ENCODE measurements at places on chromosomes 12 and 14. TPM values are rescaled to one million over a fixed set of nuclear protein-coding genes. Genes with fewer than 3 reads are reported as not detected.

Gene RNFT2
- total RNA-seq = 4.1 TPM

Gene TAS2R10
- total RNA-seq = 0.87 TPM

Gene MYBPC1
- not detected for total RNA-seq

Gene ARG2
- 4.0 TPM for total RNA-seq

Gene C2CD5
- 20.1 TPM for total RNA-seq

Gene PSMB5
- 209 TPM for total RNA-seq

Gene RNASE7
- not detected for total RNA-seq

Gene FBXL14
- 9.9 TPM for total RNA-seq

Gene PLEKHG7
- total RNA-seq = not detected

Gene CCDC38
- under 0.01 TPM for total RNA-seq

Gene JDP2
- total RNA-seq = 18.9 TPM

Gene BHLHE41
- total RNA-seq = 3.8 TPM

Gene PLEKHD1
- not detected for total RNA-seq

Gene LAG3
- total RNA-seq = 0.12 TPM
